ENCODE measurements at places on chromosomes 4 and X.

DNA sequence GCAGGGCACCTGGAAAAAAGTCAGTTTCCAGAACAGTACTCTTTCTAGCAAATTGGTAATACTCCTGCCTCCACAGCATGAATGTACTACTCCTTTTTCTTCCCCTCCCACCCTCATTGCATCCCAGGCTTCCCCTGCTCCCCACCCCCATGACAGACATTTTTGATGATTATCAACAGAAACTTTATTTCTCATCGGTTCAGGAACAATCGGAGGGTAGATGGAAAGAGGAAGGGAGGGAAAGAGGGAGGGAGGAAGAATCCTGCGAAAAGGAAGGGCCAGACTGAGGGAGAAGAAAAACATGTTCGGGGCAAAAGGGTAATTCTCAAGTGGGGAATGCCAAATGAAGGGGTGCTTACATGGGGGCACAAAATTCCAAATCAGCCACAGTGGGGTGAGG is 705 bp upstream of the CXorf65 start:
- no peak for DNase-seq

DNA sequence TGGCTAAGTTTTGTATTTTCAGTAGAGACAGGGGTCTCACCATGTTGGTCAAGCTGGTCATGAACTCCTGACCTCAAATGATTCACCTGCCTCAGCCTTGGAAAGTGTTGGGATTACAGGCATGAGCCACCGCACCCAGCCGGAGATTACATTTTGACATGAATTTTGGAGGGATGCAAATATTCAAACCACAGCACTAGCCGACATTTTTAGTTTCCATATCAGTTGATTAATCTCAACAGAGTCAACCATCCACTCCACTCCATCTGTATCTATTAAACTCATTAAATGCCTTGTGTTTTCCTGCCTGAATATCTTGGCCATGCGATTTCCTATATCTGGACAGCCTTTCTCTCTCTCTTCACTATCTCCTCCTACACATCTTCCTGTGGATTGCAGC is 64.1 kb upstream of the PDGFRA start:
- DNase-seq: no peak

DNA sequence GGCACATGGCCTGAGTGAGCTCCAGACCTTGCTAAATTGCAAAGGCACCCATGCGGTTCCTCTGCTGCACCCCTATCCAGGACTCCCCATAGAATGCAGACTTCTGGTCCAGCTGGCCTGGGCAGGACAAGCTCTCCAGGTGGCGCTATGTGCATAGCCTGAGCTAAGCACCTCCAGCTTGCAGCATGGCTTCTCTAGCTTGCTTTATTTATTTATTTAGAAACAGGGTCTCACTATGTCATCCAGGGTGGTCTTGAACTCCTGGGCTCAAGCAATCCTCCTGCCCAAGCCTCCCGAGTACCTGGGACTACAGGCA is 5.5 kb upstream of the WFS1 start:
- no peak for DNase-seq

- no peak for DNase-seq
Measured at GRCh38 chr4:25031077-25031621, 403 bp upstream of the LGI2 start.

GRCh38 chrX:131901546-131901945 is 121.6 kb upstream of the STK26 start:
- no peak for DNase-seq

DNA sequence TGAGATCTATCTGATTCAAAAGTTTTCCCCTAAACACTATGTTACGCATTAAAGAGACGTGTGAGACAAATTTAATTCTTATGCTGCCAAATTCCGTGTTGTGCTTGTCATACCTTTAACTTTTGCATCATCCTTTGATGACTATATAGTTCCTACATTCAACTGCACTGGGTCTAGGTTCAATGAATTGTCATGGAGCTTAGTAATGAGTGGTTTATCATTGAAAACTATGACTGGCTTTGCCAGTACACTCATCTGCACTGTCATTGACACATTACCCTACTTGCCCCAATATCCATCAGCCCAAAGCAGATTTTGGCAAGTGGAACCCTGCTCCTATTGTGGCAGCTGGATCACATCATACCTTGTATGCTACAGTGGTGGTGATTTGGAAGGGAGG is 882.9 kb upstream of the SLIT2 start:
- no peak for DNase-seq

GRCh38 chr4:35883108-35883507 is 361.2 kb downstream of the ARAP2 start:
- no peak for DNase-seq

DNA sequence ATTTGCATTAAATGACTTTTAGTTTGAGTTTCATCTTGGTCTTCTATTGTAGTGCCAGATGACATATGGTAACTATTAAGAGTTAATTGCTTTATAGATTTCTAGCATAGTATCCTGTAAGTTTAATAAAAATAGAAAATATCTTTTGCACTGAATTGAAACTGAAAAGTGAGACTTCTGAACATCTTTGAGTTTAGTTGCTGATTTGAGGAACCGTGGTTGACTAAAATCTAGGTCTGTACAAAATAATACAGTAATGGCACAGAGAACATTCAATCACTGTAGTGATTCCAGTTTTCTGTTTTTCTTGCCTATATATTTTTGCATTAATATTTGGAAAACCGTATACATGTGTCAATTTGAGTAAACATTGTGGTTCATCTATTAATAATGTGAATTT is 60.7 kb downstream of the SPATA4 start:
- no peak for DNase-seq

DNA sequence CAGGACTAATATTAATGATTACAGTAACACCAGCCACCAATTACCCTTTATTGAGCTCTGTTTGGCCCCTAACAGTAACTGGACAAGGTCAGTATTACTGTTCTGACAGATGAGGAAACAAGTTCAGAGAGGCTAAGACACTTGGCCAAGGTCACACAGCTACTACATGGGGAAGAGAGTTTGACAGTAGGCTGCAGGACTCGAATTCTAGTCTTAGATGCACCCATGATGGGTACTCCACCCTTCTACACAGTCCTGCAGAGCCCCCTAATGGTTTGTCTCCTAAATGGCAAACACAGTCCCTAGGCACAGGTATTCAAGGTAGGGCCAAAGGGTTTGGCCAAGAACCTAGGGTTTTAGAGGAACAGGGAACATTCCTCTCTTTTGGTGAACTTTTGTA is 93.9 kb downstream of the NSUN7 start:
- no peak for DNase-seq

DNA sequence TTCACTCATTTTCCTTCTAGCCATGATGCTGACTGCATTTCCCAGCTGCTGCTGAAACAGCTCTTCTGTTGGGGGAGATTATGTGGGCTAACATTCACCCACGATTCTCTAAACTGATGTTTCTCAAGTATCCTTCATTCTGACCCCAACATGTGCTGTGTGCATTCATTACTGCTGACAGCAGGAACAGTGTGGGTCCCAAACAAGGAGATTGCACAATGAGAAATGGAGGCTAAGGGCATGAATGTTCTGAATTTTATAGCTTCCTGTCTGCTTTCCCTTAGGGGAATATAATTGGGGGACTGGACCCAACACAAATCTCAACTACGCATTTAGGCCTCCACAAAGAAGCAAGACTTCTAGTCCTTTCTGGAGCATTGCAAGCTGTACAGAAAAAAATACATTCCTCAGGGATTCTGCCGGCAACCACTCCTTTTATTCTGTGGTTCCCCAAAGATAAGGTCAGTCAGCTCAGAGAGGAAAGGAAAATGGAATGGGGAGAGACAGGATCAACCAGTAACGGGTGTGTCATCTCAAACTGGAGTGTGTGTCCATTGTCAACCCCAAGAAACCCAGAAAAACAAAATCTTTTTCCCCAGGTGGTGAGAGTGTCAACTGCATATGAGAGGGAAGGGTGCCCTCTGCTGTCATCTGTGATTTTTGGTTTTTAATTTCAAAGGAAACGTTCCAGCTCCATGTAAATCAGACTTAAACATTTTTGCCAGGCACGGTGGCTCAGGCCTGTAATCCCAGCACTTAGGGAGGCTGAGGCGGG is 81.5 kb upstream of the EGFL6 start:
- no peak for DNase-seq

DNA sequence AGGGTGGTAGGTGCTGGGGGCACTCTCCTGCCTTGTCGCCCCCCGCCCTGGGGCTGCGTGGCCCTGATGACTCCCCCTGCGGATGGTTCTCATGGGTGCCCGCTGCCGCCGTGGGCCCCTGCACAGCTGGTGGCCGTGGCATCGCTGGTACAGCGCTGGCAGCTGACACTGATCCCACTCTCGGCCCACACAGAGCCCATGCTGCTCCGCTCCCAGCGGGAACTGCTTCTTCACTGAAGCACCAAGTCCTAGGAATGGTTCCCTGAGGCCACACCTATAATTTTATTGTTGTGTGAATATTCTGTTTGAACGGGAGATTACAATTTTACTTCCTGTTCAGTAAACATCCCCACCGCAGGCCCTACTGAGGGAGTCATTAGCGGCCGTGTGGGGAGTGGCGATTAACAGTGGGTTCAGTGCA is 138.6 kb upstream of the NKX1-1 start:
- no peak for DNase-seq

DNA sequence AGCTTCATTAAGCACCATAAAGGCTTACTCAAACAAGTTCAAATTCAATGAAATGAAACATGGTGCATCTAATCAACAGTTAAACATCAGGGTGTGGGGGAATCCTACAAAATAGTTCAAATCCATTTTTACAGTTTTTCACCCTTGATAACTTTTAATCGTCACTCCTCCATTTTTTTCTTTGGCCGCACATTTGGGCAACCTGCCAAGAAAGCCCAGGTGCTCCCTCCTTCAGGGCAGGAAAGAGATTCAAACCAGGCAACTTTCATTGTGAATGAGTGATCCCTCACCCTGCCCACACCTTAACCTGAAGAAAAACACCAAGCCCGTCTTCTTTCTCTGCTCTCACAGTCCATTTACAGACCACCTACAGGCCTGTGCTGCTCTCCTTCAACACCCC is 24.9 kb downstream of the TRIM61 start:
- DNase-seq: no peak

DNA sequence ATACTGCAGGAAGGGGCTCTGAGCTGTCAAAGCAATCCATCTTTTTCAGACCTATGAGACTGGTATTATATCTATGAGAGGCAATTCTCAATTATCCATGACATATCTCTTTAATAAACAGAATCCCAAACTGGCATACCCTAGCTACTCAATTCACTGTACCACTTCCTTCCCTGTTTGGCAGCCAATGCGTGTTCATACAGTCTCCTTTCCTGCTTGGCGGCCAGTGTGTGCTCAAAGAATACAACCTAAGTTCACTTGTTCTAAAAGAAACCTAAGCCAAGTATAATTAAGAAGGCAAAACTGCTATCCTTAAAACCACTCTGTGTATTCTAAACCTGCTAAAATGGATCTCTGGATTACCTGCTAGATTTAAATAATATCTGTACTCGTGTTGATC is 38.3 kb downstream of the ARHGEF9 start:
- DNase-seq: no peak

GRCh38 chr4:140448830-140449229 is 21.4 kb upstream of the CLGN start:
- DNase-seq: no peak

GRCh38 chr4:27251771-27252170 is 391.1 kb downstream of the STIM2 start:
- DNase-seq: no peak

- DNase-seq: no peak
Measured at GRCh38 chr4:61407642-61408618, 207.8 kb downstream of the ADGRL3 start.
